ENCODE measurements at places on chromosomes 13 and 19. TPM values are rescaled to one million over a fixed set of nuclear protein-coding genes. Genes with fewer than 3 reads are reported as not detected.
A peak's percentile ranks its signal among the peaks of the same experiment; 100 is the strongest.

DNA sequence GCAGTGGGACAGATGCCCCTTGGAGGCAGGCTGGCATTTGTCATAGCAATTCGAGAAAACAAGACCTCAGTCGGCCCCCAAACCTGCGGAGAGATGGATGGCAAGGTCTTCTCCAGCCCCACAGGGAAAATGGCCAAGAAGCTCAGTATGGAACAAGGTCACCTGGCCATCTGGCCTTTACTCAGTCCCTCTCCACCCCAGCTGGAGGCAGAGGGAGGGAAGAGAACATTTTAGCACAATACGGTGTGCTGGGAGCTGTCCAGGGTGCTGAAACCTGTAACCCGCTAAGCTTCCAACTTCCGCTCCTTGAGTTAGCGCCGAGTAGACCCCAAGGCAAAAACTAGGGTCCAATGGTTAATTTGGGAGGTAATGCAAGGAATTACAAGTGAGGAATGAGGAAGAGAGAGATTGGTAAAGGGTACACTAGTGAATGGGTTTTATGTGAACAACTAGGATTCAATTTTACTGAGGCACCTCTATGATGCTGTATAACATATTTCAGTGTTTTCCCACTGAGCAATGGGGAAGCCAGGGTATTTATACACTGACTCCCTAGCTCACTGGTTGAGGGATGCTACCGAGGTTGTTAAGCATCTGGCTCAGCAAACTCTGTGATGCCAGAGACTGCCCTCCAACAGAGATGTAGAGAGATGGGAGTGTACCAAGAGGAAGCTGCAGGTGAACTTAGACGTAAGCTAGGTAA, 64.3 kb downstream of the CACNA1A start:
- peak; percentile 83 for DNase-seq

DNA sequence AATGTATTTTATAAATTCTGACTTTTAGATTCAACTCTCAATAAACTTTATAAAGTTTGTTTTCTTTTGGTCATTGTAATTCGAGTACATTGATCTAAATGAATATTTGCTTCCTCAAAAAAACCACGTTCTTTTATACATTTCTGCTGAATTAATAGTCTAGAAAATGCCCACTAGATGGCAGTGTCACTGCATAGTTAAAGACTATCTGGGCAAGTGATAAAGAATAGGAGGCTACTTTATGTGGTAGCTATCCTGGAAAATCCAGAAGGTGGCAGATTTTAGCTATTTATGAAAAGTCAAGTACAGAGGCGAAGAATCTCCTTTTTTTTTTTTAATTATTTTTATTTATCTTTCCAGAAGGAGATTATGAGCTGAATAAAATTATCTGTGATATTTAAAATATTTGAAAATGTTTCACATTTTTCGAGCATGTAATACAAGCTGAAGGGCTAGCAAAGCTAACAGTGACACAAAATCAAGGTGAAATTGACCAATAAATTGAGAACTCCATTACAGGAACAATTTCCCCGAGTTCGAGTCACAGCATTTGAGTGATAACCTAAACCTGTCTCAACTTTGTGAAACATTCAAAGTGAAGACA, 221.8 kb downstream of the OLFM4 start:
- DNase-seq, result peak; percentile 74

- peak; percentile 86 for DNase-seq
Observed at GRCh38 chr19:6677883-6678689, 8.1 kb upstream of the TNFSF14 start.

DNA sequence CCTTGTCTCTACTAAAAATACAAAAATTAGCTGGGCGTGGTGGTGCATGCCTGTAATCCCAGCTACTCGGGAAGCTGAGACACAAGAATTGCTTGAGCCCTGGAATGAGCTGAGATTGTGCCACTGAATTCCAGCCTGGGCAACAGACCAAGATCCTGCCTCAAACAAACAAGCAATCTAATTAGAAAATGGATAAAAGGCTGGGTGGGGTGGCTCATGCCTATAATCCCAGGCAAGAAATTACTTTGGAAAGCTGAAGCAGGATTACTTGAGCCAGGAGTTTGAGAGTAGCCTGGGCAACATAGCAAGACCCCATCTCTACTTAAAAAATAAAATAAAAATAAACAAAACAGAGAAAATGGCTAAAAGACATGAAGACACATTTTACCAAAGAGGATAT, 77.0 kb downstream of the CAB39L start:
- no peak for DNase-seq

DNA sequence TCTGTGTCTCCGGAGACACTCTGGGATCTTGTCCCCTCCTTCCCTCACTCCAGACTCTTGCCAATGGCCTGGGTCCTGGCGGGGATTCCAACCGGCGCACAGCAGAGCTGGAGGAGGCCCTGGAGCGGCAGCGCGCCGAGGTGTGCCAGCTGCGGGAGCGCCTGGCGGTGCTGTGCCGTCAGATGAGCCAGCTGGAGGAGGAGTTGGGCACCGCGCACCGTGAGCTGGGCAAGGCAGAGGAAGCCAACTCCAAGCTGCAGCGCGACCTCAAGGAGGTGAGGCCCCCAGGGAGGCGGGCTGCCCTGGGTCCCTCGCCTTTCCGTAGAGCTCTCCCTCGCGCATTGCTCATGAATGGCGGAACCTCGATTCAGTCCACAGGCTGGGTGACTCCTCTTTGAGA, 11.0 kb downstream of the PPFIA3 start:
- DNase-seq, result no peak

DNA sequence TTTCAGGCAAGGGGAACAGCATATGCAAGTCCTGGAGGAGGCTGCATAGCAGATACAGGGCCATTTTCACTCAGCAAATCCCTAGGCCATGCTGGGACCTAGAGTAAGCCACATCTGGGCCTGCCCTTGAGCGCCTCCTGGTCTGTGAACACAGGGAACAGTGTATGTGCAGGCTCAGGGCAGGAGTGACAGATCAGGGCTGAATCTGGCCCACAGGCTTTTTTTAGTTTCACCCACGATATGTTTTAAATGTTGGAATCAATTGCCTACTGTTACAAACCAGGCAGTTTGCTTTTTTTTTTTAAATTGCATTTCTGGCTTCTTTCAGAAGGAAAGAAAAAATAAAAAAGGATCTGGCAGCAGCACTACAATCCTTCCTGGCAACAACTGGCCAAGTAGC, 1.5 kb upstream of the TMEM145 start:
- no peak for DNase-seq

DNA sequence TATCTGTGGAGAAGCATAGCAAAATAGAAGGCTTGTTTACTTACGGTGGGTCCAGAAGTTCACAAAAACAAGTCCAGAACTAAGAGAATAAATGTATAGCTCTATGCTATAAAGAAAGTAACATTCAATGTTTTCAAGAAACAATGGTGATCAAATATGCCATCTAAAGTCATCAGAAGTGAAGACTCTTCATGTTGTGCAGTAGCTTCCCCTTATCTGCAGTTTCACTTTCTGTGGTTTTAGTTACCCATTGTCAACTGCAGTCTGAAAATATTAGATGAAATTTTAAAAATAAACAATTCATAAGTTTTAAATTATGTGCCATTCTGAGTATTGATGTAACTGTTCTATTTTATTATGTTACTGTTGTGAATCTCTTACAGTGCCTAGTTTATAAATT, 72.5 kb downstream of the EDNRB start:
- no peak for DNase-seq

DNA sequence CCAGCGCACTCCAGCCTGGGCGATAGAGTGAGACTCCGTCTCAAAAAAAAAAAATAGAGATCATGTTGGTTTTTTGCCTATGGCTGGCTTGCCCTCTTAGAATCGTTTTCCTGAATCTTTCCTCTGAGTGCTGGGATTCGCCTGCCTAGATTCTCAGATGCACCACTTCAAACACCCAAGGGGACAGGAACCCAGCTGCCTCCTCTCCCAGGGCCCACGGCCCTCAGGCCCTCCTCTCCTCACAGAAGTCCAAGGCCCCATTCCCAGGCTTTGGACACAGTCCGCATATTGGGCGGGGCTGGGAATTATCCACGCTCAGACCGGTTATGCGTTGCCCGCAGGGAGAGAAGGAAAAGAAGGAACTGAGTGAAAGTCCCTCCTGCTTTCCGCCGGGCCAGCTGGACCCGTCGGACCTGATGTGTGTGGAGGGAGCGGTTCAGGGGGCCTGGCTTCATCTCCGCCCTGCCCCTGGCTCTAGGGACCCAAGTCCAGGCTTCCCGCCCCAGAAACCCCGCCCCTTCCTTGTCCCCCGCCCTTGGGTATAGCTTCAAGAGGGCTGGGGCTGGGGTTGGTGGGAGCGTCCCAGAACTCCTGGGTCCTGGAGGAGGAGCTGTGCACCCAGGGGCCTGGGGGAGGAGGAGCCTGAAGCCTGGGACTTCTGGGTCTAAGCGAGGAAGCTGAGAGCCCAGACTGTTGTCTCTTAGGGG, 5.8 kb downstream of the PPFIA3 start:
- no peak for DNase-seq

DNA sequence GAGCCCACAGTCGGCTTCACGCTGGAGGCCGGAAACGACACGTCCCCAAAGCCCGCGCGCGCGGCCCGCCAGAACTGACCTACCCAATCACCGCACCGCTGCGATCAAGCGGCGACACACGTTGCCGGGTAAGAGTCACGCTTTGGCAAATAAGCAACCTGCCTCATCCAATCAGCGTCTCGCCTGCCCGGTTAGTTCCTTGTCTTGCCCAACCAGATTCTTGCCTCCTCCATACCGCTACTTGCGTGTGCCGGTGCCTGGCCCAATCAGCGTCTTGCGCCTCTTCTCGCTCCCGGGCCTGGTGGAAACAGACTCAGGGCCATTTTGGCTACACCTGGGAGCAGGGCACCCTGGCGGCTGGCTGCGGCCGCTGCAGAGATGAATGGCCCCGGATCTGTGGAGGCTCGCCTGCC, 11.6 kb upstream of the ZNF544 start:
- DNase-seq, result no peak

Gene CGB8
- not detected for total RNA-seq
